Thoracic aorta (tissue), 2 donors: ENCODE measurements at places on chromosomes 1 and 21. TPM values are rescaled to one million over a fixed set of nuclear protein-coding genes. Genes with fewer than 3 reads are reported as not detected.

LEMD1 gene
- not detected for total RNA-seq

C21orf58 gene
- total RNA-seq = 0.81 TPM

CELA3B gene
- not detected for total RNA-seq

PLD5 gene
- total RNA-seq = 23.9 TPM

NBPF3 gene
- total RNA-seq = 4.2 TPM

GCSAML gene
- total RNA-seq = 0.42 TPM

DNA sequence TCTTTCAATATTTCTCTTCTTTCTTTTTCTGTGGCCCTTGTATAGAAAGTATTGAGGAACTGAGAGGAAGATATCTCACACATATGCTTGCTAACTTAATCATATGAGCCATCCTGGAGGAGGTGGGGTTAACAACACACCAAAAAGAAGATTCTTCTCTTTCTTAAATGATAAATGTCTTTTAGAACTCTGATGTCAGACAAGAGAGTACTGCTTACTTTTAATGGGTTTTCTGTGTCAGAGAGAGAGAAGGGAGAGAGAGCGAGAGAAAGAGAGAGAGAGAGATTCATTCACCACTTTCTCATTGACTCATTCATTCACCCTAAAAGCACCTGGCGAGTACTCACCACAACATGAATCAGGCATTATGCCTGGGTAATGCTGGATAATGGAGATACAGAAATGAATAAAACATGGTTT lies 250.3 kb upstream of the SGIP1 start:
- no peak for DNase-seq

DNA sequence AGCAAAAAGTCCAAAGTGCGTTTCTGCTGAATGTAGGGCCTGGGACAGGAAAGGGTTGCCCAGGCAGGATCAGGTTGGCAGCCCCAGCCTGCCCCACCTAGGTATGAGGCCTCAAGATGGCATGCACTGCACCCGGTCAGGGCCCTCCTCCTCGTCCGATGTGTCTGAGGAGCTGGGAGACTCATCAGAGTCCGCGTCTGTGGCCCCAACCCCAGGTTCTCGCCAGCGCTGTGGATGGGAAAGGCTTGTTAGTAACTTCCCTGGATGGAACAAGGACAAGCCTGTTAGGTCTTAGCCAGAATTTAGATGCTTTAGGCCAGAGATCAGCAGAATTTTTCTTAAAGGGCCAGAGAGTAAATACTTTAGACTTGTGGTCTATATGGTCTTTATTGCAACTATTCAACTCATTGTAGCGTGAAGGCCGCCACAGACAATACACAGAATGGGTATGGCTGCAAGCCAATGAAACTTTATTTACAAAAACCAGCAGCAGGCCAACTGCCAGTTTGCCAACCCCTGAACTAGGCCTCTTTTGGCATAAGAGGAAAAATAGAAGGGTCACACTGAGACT lies 12.4 kb downstream of the PEA15 start:
- no peak for DNase-seq

GRCh38 chr1:24544239-24544638 lies 11.6 kb upstream of the NCMAP start:
- no peak for DNase-seq

GRCh38 chr1:98467586-98467985 lies 193.9 kb upstream of the SNX7 start:
- DNase-seq = no peak

- peak; percentile 10 for DNase-seq
Observed at GRCh38 chr1:72283307-72284083, 1.2 kb upstream of the NEGR1 start.

GRCh38 chr1:206685769-206686477 lies 1.2 kb downstream of the MAPKAPK2 start:
- DNase-seq = no peak

DNA sequence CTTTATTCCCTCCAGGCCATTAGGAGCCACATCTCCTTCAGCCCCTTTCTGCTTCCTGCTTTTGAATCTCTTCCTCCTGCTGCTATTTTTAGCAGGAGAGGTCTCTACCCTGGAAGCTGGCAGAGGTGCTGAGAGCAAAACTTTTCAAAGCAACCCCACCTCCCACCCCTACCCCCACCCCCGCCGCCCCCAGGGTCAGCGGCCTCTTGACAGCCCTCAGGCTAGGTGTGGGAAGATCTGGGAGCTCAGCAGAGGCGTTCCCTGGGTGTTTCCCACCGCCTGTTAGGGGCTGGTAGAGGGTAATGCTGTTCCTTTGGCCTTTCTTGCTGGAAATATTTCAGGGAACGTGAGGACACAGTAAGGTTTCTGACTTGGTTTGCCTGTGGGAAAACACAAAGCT lies 112.5 kb upstream of the CACHD1 start:
- no peak for DNase-seq

DNA sequence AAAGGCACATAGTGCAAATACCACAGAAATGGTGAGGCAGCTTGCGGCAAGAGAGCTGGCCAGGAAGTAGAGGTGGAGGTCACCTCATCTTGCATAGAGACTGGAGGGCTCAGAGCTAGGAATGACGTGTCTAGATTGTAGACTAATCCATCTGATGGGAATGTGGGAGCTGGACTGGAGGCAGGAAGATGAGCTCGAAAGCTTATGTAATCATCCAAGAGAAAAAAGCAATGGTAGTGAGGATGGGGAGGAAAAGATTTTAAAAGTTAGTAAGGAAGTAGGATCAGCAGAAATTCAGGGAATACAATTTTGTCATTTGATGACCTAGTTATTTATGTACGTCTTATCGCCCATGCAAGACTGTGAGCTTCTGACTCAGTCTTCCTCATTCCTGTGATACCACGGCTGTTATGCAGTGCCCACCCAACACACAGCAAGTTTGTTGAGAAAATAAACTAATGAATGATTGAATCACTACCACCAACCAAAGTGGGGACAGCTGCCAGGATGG lies 123.9 kb downstream of the RRAGC start:
- no peak for DNase-seq

DNA sequence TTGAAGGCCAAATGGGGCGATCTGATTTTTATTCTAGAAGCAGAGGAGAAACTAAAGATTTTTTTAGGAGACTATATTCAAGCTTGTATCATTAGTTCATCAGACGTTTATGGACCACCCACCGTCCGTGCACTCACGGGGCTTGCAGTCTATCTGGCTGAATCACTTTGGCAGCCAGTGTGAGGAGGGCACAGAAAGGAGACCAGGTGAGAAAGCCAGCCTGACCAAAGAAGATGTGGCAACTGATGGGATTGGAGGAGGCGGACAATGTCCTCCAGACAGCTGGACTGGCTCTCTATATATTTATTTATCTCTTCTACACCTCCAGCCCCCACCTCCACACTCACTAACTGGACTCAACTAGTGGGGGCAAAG lies 822 bp upstream of the ELOVL1 start:
- DNase-seq = no peak

GRCh38 chr1:230864441-230864840 lies 3.9 kb downstream of the C1orf198 start:
- DNase-seq = no peak

DNA sequence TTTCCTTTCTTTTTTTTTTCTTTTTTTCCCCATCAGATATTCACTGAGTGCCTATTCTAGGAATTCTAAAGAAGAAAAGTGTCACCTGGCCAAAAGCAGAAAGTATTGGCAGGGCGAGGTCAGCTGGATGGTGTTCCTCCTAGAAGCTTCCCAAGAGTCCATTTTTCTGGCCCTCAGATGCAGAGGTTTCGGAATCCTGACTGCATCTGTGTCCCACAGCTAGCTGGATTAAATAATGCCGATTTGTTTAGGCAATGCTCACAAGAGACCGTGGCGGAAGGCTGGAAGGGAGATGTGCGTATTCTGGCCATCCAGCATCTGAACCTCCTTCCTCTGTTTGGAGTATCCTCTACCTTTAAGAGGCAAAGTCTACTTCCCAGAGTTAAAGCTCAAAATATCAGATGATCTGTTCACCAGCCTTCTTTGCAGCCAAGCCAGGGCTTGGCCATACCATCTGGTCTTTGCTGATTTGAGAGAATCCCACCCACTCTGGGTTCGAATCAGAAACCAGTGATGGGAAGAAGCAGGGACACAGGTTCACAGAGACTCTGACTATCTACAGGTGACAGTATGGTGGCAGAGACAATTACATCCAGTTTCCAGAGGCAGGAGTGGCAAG lies 5.4 kb upstream of the TENT5C start:
- DNase-seq = no peak

DNA sequence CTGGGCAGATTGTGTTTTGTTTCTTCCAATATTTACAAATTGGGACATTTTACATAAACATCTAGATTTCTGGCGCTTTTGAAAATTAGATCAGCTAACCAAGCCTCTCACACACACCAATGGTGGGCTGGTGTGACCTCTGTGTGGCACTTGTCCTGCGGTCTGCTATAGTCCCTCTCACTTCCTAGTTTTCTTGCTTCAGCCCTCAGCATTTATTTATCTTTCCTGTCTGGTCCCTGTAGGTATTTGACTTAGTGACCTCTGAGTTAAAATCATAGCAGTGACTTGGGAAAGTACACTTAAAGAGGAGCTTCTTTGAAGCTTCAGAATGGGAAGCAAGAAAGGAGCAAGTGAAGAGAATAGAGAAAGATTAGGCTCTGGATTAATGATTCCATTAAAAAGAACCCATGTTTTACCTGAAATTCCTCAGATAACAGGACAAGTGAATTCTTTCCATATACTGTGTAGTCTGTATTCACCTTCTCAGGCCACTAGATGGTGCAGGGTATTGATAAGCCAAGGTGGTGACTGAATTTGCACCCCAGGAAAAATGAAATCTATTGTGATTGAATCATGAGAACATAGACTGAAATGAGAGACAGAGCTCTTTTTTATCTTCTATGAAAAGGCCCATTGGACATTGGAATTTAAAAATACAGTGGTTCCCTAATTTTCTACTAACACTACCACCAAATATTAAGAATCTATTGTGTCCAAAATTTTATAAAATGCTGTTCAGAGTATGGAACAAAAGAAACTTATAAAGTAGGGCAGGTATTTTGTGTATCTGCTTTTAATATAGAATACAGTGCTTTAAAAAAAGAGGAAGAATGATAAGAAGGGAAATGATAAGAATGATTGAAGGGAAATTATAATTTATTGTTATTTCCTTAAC lies 7.1 kb upstream of the DIPK1A start:
- DNase-seq = no peak

DNA sequence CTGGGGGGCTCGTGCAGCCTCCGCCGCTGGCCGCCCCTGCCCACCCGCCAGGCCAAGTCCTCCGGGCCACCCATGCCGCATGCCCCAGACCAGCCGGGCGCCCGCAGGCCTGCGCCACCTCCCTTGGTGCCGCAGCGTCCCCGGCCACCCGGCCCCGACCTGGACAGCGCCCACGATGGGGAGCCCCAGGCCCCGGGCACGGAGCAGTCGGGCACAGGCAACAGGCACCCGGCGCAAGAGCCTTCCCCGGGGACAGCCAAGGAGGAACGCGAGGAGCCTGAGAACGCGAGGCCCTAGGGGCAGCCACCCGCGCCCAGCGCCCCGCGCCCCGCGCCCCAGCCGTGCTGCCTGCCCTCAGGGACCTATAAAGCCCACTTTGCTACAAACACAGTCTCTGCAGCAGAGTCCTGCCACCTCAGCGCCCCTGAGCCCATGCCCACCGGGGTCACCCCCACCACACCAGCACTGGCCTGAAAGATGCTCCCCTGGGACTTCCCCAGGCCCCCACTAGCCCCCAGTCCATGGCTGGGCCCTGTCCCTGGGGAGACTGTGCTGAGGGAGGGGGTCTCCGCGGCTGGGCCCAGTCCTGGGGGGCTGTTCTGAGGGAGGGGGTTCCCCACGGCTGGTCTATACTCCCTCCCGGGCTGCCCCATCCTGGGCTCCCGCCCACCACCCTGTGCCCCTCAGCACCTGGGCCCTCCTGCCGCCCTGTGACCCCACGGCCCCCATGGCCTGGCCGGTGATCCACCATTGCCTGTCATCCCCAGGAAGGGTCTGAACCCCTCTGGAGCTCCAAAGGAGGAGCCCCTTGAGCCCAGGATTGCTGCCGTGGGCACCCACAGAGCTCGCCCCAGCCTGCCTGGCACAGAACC lies 8.6 kb downstream of the TNFRSF18 start:
- no peak for DNase-seq

- DNase-seq = no peak
Observed at GRCh38 chr1:205396967-205397616, 24.8 kb downstream of the LEMD1 start.

GRCh38 chr1:110053552-110054428 lies 16.7 kb downstream of the ALX3 start:
- DNase-seq = no peak

DNA sequence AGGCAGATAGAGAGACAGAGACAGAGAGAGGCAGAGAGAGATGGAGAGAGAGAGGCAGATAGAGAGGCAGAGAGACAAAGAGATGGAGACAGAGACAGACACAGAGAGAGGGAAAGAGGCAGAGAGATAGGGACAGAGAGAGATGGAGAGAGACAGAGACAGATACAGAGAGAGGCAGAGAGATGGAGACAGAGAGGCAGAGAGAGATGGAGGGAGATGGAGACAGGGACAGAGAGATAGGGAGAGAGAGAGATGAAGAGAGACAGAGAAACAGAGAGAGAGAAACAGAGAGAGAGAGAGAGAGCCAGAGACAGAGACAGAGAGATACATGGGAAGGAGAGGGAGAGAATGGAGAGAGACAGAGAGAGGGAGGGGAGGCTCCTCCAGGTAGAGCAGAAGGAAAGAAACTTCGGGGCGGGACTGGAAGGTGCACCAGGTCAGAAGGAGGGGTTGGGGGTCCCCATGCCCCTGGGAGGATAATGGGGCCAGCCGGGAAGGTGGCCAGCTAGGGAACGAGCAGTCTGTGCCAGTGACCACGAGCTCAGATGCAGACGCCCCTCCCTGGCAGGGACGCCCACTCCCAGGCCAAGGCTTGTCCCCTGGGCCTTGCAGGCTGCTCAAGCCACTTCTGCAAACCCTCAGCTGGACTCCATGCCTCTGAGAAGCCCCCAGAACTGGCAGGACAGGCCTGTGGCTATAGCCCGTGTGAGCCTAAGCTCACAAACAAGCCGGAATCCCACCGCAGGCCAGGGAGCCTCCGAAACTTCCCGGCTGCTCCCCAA lies 3.3 kb downstream of the FNDC10 start:
- DNase-seq = no peak

GRCh38 chr1:80807981-80808380 lies 992.8 kb upstream of the ADGRL2 start:
- no peak for DNase-seq
